ENCODE measurements at places on chromosomes 1 and 21.

DNA sequence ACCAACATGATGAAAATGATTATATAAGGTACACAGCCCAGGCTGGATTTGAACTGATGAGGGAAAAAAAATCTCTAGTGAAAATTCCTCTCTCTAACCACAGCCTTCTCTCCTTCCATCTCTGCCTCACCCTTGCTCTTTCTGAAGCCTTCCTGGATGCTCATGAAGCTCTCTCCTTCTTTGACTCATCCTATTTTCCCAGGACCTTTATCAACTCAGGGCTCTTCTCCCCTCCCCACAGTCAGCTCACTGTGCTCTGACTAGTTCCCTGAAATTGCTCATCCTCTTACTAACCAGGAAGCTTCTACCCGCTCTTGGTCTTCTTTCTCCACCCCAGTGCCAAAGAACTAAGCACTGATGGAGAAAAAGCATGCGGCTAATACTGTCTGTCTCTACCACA is 46.4 kb upstream of the ERG start:
- no peak for DNase-seq

DNA sequence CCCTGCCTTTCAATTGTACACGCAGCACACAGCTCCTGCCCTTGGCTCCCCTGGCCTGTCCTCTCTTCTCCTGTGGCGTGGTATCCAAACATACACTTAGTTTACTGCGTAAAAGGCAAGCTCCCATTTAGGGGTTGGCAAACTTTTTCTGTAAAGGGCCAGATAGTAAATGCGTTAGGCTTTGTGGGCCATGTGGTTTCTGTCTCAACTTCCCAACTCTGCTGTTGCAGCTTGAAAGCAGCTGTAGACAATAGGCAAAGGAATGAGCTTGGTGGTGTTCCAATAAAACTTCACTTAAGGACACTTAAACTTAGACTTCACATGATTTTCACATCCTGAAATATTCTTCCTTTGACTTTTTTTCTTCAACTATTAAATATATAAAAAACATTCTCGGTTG is 63.3 kb downstream of the RHOU start:
- no peak for DNase-seq

DNA sequence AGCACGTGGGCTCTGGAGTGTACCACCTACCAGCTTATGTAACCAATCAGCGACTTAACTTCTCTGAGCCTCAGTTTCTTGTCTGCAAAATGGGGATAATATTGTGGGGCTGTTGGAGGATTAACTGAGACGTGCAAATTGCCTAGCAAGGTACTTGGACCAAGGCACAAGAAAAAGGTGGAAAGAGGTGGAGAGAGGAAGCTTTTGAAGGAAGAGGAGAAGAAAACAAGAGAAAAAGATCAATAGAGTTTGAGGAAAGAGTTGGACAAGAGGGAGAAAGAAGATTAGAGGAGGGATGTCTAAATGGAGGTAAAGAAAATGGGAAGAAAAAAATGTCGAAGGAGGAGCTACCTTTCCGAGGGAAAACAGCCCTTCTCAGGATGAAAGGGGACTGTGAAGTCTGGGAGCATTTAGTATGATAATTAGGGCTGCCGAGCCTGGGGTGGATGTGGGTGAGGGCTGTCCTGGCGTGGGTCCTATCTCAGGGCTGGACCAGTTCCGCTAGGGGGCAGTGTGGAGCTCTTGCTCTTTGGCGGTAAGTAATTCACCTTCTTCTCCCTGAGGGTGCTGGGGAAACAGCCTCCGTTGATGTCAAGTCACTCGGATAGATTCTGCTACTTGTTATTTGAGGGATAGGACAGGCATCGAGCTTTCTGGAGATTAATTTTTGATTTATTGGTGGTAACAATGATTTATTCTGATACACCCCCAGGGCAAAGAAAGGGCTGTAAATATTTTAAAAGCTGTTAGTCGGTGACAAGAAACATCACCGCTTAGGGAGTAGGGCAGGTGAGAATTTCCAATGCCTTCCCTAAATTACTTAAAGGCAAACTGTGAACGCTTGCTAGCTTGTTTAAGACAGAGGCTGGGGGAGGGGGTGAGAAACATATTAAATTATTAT is 79.0 kb upstream of the NFASC start:
- DNase-seq = peak; percentile 53

DNA sequence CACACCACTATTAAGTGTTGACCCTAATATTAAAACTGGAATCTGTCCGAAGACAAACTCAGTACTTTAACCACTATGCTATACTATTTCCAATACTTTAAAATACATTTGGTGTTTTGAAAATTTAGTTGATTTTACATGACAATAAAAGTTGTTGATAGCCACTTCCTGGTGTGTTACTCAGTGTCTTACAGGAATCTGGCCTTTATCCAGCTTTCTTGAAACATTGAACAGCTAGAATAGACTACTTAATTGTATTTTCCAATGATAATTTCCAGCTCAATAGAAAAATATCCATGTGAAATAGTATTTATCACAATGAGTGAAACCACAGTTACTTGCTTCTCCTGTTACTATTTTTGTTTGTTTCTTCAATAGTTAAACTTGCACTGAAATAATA is 369.6 kb upstream of the ADGRL4 start:
- no peak for DNase-seq

DNA sequence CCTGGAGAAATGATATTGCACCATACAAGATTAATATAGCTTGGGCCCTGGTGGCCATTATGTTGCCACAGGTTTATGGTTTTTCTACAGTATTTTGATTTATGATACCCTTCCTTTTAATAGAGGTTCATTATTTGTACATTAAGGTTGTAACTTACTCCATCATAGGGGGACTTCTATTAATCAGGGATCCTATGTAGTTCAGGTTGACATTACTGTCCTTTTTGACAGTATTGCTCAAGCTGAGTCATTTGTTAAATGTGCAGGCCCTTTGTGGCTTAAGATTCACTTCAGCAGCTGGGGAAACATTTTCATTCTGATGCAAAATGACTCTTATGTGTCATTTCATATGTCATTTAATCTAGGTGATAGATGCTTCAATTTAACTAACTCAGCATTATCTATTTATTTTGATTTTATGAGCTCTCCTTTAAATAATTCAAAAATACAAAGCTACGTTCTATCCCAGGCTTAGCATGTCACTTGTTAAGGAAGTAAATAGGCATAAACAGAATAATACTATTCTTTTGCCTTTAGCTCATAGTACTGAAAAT is 686.9 kb upstream of the NCAM2 start:
- DNase-seq = no peak

- no peak for DNase-seq
Measured at GRCh38 chr1:55483523-55483922, 268.4 kb upstream of the USP24 start.

DNA sequence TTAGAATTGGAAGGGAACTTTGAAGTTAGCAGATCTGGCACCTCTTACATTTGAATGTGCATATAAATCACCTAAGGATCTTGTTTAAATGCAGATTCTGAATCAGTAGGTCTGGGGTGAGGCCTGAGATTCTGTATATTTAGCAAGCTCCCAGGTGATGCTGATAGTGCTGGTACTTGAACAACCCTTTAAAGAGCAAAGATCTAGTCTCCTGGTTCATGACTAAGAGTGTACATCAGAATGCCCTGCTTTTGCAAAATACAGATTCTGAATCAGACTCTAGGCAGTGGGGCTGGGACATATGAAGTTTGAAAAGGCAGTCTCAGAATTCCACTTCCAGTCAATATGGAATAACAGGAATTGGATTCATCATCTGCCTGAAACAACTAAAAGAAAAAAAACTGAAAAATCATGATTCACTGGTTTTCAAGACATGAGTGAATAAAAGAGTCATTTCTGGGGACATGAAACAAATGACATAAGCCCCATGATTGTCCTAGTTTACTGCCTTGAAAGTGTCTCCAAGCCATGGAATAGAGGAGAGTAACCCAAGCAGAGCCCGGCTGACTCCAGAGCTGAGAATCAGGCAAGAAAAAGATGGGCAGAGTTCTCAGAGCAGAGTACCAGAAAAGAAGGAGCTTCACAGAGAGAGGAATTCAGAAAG is 149.6 kb upstream of the SGIP1 start:
- DNase-seq = no peak

DNA sequence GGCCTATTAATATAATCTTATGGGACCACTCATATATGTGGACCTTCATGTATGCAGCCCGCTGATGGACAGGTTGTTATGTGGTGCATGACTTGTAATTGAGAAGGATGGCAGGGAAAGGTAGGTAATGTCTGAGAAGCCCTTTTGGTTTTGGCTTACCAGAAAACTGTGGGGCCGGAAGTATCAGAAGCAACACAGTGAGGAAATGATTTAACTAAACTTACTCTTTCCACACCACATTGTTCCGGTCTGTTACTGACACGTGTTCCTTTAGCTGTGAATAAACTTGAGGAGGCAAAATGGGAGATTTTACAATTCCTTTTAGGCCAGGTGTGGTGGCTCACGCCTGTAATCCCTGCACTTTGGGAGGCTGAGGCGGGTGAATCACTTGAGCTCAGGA is 32.4 kb downstream of the KIF1B start:
- DNase-seq = no peak

GRCh38 chr21:17854745-17855144 is 35.6 kb upstream of the C21orf91 start:
- DNase-seq = no peak

- peak; percentile 38 for DNase-seq
Measured at GRCh38 chr1:42334240-42335049, 590 bp downstream of the FOXJ3 start.

DNA sequence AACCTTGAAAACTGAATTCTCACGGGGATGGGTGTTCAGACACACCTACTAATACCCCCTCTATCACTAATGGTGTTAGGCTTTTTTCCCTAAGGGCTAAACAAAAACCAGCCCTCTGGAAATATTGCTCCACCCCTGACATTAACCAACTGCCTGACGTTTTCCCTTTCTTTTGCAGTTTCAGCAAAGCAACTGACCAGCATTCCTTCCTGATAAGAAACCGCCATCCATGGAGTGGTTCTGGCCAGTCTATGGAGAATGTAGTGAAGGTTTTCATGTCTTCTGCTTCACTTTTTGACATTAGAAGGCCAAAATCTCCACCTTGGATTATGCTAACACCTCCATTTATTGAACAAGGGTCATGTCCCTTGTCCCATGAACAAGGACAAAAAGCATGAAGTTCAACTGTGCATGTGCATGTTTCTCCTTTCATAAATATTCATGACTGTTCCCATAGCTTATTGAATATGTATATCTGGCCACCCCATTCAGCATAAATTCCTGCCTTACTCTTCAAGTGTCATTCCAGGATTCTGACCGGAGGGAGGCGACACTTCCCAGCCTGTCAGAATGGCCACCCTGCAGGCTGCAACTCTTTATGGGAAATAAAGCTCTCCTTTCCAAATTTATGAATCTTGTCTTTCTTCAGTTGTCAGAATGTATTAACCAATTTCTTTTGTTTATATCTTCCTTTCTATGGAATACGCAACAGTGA is 314.3 kb downstream of the HHIPL2 start:
- no peak for DNase-seq

GRCh38 chr1:175062339-175062738 is 5.3 kb upstream of the TNN start:
- DNase-seq = no peak

GRCh38 chr1:230058626-230059025 is 8.4 kb upstream of the GALNT2 start:
- DNase-seq = no peak

DNA sequence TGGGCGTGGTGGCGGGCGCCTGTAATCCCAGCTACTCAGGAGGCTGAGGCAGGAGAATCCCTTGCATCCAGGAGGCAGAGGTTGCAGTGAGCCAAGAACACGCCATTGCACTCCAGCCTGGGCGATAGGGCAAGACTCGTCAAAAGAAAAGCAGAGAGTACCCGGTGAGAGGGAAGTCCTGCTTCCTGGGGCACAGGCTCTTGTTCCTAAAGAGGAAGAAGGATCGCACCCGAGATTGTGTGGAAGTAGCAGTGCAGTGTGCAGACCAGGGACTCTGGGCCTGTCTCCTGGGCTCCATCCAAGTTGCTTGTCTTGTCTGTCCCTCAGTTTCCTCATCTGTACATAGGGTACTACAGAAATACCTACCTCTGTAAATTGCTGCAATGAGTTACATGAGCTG is 29.6 kb downstream of the NBPF3 start:
- no peak for DNase-seq

DNA sequence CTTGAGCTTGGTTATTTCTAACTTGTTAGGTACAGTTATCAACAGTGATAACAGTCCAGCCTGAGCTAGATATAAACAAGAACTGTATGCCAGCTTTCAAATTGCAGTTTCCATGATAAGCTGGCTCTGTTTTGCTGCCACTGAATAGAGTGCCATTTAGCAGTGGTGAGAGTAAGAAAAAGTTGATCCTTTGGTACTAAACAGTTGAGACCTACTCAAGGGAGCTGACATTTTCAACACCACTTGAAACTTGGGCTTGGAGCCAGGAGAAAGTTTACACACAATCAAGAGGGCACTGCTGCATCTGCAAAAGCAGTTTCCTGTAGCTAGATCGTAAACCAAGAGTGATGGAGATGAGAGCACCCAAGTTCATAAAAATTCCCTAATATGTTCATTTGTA is 131.3 kb downstream of the RGS7 start:
- DNase-seq = no peak

GRCh38 chr1:177165069-177165439 is 542 bp upstream of the ASTN1 start:
- DNase-seq = no peak

DNA sequence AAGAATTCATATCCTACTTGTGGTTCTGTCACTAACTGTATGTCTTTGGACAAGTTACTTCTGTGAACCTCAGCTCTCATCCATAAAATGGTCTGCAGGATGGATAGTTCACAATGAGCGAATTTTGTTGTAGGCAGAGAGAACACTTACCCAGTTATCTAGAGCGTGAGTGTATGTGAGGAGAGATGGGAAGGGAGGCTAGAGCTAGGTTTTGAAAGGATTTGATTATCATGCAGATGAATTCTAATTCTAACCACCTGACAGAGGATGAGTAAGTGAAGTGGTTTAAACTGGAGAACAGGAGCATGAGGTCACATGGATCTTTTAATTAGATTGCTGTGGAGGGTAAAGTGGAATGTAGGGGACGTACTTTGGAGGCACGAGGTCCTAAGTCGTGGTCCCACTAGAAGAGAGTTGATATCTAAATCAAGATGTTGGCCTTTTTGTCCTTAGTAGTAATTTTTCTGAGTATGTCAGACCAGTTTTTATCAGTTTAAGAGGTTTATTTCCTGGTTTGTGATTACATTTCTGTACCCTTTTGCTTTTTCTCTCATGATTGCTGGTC is 5.0 kb downstream of the SUCO start:
- DNase-seq = no peak

GRCh38 chr1:11407301-11407994 is 71.5 kb upstream of the DISP3 start:
- no peak for DNase-seq

GRCh38 chr1:12407050-12407961 is 177.5 kb downstream of the VPS13D start:
- DNase-seq = no peak

DNA sequence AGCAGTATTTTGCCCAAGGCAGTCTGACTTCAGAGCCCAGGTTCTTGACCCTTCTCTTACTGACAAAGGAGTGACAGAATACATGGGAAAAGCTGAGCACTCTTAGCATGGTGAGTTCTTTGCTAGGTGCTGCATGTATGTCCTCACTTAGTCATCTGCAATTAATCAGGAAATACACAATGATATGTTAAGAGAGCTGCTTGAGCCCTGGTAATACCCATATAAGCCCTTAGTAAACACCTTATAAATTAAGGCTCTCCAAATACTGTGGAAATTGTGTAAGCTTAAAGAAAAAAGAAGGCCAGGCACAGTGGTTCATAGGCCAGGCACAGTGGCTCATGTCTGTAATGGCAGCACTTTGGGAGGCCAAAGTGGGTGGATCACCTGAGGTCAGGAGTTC is 14.0 kb upstream of the TMEM81 start:
- no peak for DNase-seq
